ENCODE measurements at places on chromosomes 11 and 22. TPM values are rescaled to one million over a fixed set of nuclear protein-coding genes. Genes with fewer than 3 reads are reported as not detected.

CDC42BPG gene
- total RNA-seq = 17.1 TPM

SLC7A4 gene
- total RNA-seq = 2.4 TPM

NELL1 gene
- total RNA-seq = not detected

RIBC2 gene
- not detected for total RNA-seq

CAPN5 gene
- total RNA-seq = 2.1 TPM

NLRX1 gene
- 27.0 TPM for total RNA-seq

TMEM132A gene
- total RNA-seq = 208 TPM

E2F8 gene
- total RNA-seq = 1.4 TPM

OR52A1 gene
- under 0.01 TPM for total RNA-seq

IL18BP gene
- 0.24 TPM for total RNA-seq

CCDC15 gene
- 1.5 TPM for total RNA-seq

EFCAB6 gene
- total RNA-seq = 1.1 TPM

DSCAML1 gene
- total RNA-seq = not detected

OR4A47 gene
- total RNA-seq = not detected

ARAP1 gene
- 110 TPM for total RNA-seq

OR4X1 gene
- not detected for total RNA-seq

KCNJ11 gene
- 0.24 TPM for total RNA-seq

TSSK2 gene
- total RNA-seq = not detected

TYMP gene
- 22.0 TPM for total RNA-seq

OR8G5 gene
- total RNA-seq = not detected

MYEOV gene
- total RNA-seq = under 0.01 TPM

IRAG1 gene
- total RNA-seq = not detected

GLB1L3 gene
- total RNA-seq = 3.9 TPM

THYN1 gene
- 74.7 TPM for total RNA-seq

HBB gene
- total RNA-seq = not detected

SLC35F2 gene
- 67.2 TPM for total RNA-seq

APLNR gene
- total RNA-seq = not detected

CCND1 gene
- 427 TPM for total RNA-seq

ANKK1 gene
- total RNA-seq = 0.85 TPM

PATE4 gene
- total RNA-seq = not detected

C11orf87 gene
- total RNA-seq = under 0.01 TPM

KCNJ5 gene
- 7.5 TPM for total RNA-seq

C11orf65 gene
- 1.2 TPM for total RNA-seq

CYP2D6 gene
- total RNA-seq = 0.85 TPM

LIF gene
- 0.21 TPM for total RNA-seq

TUBA8 gene
- total RNA-seq = not detected

KRTAP5-9 gene
- not detected for total RNA-seq

HEPHL1 gene
- total RNA-seq = 2.2 TPM

RIC3 gene
- 0.96 TPM for total RNA-seq

RPS6KA4 gene
- total RNA-seq = 54.9 TPM

AAMDC gene
- 10.4 TPM for total RNA-seq

INPP5J gene
- total RNA-seq = 0.21 TPM

PGA5 gene
- total RNA-seq = not detected

CHADL gene
- 1.4 TPM for total RNA-seq

YPEL4 gene
- not detected for total RNA-seq

TTC28 gene
- 3.2 TPM for total RNA-seq

DCDC1 gene
- under 0.01 TPM for total RNA-seq

ANO5 gene
- total RNA-seq = under 0.01 TPM

HOATZ gene
- not detected for total RNA-seq

LRRC56 gene
- total RNA-seq = 0.48 TPM

ADORA2A gene
- total RNA-seq = 1.1 TPM

IPO7 gene
- total RNA-seq = 190 TPM

CHRNA10 gene
- total RNA-seq = 0.48 TPM

MFRP gene
- not detected for total RNA-seq

CWF19L2 gene
- 11.1 TPM for total RNA-seq

SGSM1 gene
- total RNA-seq = not detected

OLFML1 gene
- not detected for total RNA-seq

NTM gene
- total RNA-seq = 8.9 TPM
